ENCODE measurements at places on chromosomes 5 and 9.

DNA sequence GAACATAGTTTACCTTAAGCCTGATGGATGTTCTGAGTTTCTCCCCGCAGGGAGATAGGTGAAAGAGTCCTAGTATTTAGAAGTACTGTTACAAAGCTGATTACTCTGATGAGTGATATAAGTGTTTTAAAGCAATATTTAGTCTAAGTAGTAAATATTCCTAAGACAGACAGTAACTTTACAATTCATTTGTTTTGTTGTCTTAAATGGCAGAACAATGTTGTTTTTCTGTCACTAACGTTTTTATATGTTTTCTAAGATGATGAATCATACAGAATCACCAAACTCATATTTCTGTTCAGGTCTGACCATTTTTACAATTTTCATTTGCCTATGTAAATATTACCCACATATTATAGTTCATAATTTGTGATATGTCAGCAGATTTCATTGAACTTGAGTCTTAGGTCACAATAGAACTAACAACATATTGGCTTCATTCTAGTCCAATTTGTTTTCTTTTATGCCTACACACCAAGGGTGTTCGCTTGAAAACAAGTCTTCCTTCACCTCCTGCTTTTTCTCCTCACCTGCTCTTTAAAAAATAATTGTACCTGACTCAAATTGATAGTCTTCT, 30.6 kb downstream of the MAP3K1 start:
- DNase-seq = no peak

GRCh38 chr5:59684388-59685190, 208.9 kb downstream of the PDE4D start:
- no peak for DNase-seq

- DNase-seq = no peak
Observed at GRCh38 chr5:14449052-14449661, 132.4 kb upstream of the OTULINL start.

DNA sequence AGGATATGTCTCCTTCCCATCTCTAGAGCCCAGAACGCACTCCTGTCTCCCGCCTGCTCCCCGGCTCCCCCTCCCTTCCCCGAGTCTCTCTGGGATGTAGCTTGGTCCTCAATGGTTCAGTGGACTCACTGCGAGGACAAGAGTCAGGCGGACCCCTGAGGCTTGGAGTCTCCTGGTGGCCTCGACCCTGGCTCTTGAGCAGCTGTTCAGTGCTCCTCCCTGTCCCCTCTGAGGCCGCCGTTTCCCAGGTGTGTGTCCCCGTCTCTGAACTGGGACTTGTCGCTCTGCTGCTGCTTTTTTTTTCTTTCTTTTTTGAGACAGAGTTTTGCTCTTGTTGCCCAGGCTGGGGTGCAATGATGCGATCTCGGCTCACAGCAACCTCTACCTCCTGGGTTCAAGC, 44.8 kb upstream of the IER5L start:
- DNase-seq = no peak

- DNase-seq = no peak
Observed at GRCh38 chr9:86577420-86578333, 223.5 kb upstream of the TUT7 start.

- DNase-seq = no peak
Observed at GRCh38 chr5:172647352-172648012, 6.4 kb downstream of the NEURL1B start.

Measured in germinal center (tissue), 1 donor.